ENCODE measurements at places on chromosomes 11 and 22.

DNA sequence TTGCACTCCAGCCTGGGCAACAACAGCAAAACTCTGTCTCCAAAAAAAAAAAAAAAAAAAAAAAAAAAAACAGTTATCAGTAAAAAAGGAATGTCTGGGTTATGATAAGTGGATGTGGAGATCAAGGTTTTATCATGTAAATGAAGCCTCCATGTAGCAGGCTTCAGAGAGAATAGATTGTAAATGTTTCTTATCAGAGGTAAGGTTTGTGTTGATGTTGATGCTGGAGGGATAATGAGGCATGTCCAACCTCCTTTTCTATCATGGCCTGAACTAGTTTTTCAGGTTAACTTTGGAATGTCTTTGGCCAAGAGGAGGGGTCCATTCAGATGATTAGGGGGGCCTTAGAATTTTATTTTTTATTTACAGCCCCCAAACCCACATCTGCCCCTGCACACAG lies 35.4 kb upstream of the TREH start:
- DNase-seq, result no peak

DNA sequence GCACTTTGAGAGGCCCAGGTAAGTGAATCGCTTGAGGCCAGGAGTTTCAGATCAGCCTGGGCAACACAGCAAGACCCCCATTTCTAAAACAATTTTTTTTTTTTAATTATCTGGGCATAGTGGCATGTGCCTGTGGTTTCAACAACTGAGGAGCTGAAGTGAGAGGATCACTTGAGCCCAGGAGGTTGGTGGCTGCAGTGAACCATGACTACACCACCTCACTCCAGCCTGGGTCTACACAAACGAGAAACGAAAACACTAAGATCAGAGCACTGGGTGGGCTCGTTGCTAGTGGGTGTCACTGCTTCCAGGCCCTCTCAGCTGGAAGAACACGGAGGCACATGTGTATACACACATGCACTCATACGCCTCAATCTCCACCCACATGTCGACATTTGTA lies 4.1 kb upstream of the MOB2 start:
- DNase-seq, result no peak

- DNase-seq, result no peak
Measured at GRCh38 chr11:81022057-81022456, 1581.2 kb upstream of the TENM4 start.

GRCh38 chr22:43483266-43483665 lies 71.5 kb downstream of the MPPED1 start:
- no peak for DNase-seq

GRCh38 chr22:35630387-35630793 lies 13.3 kb upstream of the MB start:
- DNase-seq, result no peak

- DNase-seq, result no peak
Measured at GRCh38 chr22:42367980-42368378, 64.2 kb downstream of the NFAM1 start.

DNA sequence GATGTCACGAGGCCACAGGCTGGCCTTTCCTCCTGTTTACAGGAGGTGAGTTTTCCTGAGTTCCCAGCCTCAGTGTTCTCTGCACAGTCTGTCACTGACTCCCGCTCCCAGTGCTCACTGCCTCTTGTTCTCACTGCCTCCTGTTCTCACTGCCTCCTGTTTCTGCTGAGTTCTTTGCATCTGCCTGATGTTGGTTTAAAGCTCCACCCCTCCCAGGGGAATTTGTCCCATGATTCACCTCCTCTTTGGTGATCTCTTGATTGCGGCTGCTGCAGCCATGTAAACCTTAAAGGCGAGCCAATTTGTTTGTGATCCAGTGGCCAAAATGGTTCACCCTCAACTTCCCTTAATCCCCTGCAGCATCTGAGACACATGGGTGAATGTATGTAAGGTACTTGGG lies 6.0 kb upstream of the TUBA8 start:
- no peak for DNase-seq

DNA sequence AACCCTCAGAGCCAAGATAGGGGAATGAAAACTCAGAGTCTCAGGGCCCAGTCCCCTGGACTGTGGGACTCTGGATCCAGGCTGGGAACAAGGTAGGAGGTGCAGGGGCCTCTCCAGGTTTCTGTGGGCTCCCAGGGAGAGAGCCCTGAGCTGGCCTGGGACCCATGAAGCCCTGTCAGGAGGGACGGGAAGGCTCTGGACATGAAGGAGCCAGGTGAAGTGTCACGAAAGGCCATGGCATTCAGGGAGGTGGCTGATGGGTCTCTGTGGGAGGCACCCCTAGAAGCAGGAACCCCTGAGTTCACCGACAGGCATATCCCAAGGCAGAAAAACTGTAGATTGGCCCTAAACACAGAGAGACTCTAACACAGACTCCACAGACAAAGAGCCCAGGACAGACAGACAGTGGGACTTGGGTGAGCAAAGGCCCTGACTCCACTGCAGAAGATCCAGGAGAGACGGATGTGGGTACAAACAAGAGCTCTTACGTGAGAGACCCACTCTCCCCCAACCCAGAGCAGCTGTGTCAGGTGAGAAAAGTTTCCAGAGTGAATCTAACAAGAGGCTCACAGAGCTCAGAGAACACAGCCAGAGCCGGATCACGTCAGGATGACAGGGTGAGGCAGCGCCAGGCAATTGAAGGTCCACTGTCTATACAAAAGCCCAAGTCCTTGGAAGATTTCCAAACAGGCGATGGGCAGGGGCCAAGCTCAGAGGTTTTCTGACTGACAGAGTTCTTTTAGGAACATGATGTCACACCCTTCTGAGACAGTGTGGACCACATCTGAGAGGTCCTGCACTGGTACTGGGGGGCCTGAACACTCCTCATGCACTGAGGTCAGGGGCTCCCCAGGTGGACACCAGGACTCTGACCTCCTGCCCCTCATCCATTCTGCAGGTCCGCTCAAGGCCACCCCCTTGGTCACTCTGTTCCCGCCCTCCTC lies 27.4 kb downstream of the IGLL5 start:
- no peak for DNase-seq

- no peak for DNase-seq
Measured at GRCh38 chr11:74366576-74366975, 31.7 kb downstream of the PGM2L1 start.

DNA sequence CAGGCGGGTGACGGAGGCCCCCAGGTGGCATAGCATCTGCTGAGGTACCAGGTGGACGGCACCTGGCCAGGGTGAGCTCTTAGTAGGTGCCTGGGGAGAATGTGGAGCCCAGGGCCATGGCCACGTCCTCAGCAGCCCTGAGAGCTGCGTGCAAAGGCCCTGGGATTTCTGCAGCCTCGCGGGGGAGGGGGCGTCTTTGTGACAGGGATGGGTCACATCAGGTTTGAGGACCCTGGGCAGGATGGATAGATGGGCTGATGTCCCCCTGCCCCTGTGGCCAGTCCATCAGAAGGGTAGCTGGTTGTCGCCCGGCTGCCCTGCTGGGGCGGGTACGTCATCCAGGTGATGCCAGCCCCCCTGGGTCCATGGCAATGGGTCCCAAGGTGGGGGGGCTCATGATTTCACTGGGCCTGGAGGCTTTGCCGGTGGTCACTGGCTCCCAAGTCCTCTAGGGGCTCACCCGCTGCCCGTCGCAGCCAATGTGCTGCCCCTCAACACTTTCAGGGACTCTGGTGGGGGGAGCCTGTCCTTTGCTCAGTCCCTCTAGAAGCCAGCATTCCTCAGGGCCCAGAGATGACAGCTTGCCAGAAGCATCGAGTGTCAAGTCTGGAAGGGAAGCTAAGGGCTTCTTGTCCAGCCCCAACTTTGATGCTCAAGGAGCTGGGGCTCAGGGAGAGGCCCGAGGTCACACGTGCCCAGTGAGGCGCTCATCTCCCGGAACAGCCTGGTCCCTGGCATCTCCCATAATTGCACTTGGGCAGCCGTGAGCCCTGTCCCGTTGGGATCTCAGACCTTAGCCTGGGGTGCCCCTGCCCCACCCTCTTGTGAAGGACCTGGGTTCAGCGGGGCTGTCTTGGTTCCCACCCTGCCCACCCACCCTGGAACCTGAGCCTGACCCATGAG lies 777 bp downstream of the TBX10 start:
- DNase-seq, result no peak

DNA sequence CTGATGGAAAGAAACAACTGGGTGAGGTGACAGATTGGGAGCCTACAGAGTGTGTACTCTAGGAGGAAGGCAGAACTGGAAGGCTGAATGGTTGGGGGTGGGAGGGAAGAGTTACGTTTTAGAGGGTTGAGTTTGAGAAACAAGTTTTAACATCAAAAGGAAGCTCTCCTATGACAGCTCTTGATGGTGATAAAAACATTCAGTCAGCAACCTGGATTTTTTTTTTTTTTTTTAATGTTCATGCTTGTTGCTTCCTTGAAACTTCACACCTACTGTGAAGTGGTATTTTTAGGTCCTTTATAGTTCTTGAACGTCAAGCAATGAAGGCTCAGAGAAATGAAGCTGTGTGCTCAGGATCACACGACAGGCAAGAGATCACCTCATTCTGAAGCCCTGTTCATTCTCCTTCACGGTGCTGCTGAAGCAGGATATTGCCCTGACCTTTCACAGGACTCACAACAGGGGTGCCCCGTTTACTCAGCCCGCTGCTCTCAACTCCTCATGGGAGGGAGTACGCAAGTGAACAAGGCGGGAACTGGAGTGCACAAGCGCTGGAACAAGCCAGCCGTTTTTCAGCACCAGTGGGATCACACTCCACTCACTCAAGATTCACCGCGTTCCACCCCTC lies 1.6 kb upstream of the TMEM109 start:
- no peak for DNase-seq

- peak; percentile 17 for DNase-seq
Measured at GRCh38 chr22:38843657-38844314, at the start of gene NPTXR. NPTXR (minus strand) TSS chr22:38844028.

GRCh38 chr11:22808571-22809197 lies 20.9 kb downstream of the SVIP start:
- DNase-seq, result no peak

DNA sequence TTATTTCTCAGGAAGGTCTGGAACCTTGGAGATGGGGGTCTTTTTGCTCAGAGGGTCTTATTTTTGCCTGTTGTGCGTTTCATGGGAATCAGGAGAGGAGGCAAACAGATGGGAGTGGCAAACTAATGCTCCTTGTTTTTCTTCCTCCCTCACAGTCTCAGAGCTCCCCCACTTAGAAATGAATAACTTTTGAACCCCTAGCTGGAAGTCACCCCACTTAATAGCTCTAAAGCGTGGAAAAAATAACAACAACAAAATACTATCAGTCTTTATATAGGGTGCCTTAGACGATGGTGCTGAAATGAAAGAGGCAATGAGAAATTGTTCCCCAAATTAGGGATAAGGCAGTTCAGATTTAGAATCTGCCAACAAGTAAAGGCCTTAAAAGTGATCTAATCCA lies 76.8 kb upstream of the BDNF start:
- DNase-seq, result no peak

- DNase-seq, result no peak
Measured at GRCh38 chr22:41021061-41021612, 70.0 kb downstream of the RBX1 start.

Data from T-helper 22 cell (primary cell).